Activated CD4-positive, CD25-positive, alpha-beta regulatory T cell treated with anti-CD3 and anti-CD28 coated beads, Interleukin-2, amount 50 U/mL, for 72 hours (primary cell): ENCODE measurements at places on chromosomes 16 and 17.

DNA sequence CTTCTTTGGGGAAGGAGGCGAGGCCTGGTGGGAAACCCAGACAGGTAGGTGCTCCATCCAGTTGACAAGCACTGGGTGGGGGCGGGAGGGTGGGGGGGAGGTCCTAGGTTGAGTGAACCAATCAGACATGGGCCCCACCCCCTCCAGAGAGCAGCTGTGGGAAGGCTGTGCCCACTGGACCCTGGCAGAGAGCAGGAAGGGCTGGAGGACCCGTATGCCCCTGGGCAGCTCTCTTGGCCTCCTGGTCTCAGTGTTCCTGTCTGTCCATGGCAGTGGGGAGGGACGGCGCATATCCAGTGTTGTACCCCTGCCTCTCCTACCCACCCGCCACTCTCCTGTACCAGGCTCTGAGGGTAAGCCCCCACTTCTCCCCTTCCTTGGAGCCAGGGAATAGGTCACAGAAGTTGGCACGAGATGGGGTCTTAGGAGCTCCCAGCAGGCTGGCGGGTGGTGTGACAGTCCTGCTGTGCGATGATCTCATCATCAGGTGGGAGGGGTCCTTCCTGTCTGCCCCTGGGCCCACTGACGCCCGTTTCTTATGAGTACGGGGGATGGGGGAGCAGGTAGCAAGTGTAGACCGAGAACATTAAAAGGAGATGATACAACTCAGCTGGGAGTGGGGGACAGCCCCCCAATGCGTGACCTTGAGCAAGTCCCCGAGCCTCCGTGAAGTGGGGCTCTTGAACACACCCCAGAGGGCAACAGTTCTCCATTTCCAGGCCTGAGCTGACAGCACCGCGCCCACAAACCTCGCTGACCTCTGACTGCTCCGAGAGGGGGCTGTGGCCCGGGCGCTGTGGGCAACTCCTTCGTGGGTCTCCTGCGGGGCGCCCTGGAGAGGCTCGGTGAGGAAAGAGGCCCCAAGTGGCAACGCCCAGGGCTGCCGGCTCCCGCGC, 1.2 kb upstream of the ZFPM1 start:
- DNase-seq, result no peak

DNA sequence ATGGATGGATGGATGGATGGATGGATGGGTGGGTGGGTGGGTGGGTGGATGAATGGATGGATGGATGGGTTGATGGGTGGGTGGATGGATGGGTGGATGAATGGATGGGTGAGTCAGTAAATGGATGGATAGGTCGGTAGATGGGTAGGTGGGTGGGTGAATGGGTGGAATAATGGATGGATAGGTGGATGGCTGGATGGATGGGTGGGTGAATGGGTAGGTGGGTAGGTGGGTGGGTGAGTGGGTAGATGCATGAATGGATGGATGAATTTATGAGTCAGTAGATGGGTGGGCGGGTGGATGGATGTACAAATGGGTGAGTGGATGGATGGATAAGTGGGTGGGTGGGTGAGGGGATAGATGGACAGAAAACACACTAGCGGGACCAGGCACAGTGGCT, 4.9 kb downstream of the ZG16B start:
- no peak for DNase-seq

DNA sequence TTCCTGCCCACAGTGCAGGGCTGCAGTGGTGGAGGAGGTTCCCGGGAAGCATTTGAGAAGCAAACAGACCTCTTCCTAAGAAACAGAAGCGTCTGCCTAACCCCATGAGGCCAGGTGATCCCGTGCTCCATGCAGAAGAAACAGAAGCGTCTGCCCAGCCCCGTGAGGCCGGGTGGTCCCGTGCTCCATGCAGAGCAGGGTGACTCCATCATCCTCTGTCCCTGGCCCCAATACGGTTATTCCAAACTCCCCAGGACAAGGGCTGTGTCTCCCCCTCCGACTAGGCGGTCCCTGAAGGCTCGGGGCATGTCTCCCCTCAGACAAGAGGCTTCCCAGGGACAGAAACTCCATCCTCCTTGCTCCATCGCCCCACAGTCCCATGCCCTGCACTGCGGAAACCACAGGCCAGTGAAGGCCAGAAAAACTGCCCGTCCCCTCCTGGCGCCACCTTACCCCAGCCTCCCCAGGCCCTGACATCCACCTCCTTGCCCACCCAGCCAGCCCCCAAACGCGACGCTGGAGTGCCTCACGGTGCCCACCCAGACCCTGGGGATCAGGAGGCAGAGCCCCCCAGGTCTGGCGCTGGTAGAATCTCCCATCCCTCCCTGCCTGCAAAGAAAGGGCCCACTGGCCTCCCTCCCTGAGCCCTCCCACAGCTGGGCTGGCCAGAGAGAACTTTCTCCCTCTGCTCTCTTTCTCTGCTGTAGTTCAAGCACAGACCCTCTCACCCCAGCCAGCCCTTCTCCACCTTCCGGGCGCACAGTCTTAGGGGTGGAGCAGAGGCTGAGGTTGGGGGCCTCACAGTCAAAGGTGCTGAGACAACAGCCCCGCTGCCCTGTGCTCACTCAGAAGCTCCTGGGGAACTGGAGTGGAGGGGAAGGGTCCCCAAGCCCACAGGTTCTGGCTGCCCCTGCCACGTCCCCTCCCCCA, 30.6 kb upstream of the KRT17 start:
- no peak for DNase-seq

- no peak for DNase-seq
Measured at GRCh38 chr16:90037276-90037675, 18.0 kb upstream of the DBNDD1 start.

GRCh38 chr17:78128551-78129350, at the start of gene TMC6:
Gene TMC6 (minus strand): TSS chr17:78128755. CDS start chr17:78126832, 1,923 bp downstream.
- peak; percentile 69 for DNase-seq

- peak; percentile 77 for DNase-seq
Measured at GRCh38 chr16:85393674-85394451, 219.3 kb upstream of the GSE1 start.

- DNase-seq, result no peak
Measured at GRCh38 chr16:72409423-72409822, 237.5 kb upstream of the PMFBP1 start.

GRCh38 chr17:19876529-19877161, 8.9 kb upstream of the ULK2 start:
- DNase-seq, result no peak

DNA sequence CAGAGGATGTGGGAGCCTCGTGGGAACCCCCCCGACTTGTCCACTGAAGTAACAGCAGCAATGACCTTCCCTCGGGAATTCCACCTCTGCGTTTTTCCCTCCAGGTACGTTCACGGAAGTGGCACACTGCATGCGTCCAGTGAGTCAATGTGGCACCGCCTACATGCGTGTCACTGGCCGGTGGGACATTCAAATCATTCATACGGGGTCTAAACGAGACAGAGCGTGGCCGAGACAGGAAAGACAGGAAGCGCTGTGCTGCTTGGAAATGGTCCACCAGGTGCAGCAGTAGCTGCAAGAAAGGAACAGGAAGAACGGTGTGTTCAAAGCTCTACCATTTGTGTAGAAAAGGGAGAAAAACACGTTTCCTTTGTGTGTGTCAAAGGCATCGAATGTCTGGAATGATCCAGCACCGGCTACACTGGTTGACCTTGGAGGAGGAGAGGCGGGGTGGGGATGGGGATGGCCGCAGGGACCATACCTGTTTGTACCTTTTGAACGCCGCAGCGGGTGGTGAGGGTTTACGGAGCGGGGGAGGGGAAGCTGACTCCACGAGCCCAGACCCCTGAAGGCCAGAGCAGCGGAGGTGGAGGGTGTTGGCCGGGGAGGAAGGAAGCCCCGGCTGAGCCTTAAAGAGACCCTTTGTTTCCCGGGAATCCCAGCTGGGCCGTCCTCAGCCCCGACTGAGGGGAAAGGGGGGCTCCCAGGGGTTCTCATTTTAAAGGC, 1.7 kb upstream of the PGAP6 start:
- peak; percentile 52 for DNase-seq

DNA sequence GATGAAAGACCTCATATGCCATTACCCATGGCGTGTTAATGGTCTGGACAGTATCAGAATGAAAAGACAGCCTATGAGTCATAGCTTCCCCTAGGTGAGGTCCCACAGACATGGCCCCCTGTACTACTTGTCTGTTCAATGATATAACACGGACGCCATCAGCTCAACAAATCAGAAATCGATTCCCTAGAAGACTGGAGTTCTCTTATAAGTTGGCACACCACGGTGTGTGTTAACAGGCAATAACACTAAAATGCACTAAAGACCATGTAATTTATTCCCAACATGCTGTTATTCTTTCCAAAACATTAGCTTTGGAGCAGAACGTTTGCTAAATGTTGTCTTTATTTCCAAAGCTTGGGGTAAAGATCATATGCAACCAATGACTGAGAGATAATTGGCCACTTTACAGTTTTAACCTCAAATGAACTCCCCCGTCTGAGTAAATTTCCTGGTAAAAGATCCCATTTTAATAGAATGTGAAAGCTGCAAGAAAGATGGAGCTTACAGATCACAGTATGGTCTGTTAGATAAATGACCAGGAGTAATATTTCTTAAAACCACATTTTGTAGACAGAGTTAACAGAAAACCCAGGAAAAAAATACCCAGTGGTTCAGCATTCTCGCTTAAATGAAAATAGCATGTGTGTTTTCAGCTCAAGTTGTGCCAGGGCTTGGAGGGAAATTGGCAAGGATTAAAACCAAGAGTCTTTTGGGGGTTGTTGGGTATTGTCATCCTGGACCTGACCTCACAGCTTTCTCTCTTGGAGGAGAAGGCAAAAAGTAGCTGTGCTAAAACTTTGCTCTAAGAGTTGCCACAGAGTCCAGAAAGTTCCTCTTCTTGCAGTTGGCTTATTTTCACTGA, 65.9 kb downstream of the PCTP start:
- no peak for DNase-seq

GRCh38 chr16:8961811-8962390, 1.8 kb downstream of the USP7 start:
- no peak for DNase-seq

GRCh38 chr16:84413244-84414004, 45.1 kb downstream of the ATP2C2 start:
- DNase-seq, result no peak

- no peak for DNase-seq
Measured at GRCh38 chr17:76252040-76252954, 12.0 kb upstream of the RNF157 start.

- peak; percentile 35 for DNase-seq
Measured at GRCh38 chr16:56424791-56425438, 430 bp downstream of the AMFR start.

DNA sequence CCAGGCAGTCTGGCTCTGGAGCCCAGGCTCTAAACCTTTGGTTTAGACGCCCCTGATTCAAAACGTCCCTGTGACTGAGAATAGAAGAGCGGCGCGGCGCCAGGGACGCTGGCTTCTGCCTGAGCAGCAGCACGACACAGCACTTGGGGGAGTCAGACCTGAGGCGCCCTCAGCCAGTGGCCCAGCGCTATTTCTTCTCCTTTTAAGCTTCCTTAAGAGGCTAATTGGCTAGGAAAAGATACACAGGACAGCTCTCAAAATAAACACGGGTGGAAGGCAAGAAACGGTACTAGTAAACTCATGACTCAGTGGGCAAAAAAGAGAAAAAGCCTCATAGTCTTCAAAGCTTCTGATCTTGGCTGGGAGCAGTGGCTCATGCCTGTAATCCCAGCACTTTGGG, 34.9 kb downstream of the GTF3C1 start:
- DNase-seq, result no peak

DNA sequence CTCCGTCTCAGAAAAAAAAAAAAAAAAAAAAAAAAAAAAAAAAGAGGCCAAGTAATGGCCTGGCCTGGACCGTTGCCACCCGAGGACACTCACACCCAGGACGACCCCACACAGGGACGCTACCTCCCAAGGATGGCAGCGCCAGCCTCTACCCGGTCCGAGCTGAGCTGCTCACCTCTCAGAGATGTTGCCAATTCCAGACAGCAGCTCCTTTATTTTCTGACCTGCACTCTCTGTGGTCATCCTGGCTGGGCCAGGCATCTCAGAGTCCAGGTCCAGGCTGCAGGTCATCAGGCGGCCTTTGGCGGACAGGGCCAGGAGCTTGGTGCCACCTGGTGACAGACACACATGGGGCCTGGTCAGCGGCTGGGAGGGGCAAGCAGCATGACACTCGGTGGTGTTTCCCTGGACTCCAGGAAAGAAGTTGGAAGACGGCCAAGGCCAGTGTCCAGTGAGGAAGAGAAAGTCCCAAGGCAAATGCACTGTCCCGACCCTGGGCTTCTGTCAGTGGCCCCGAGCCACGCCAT, 3.1 kb downstream of the FAAP100 start:
- DNase-seq, result no peak

DNA sequence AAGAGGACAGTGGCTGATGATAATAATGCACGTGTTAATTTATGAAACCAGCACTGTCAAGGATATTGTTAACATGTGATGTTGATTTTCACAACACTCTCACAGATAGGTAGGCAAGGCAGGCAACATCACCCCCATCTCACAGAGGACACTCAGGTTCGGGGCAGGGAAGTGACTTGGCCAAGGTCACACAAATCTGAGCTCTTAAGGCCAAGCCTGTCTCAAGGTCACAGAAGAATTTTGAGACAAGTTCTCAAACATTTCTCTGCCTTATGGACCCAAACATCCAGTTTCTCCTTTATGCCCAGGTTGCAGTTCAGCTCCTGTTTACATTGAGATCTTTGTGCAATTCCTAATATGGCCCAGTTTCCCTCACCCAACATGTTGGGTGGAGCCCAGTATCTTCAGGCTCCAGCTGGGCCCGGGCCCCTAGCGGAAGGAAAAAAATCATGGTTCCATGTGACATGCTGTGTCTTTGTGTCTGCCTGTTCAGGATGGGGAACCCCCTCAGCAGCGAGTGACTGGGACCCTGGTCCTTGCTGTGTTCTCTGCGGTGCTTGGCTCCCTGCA, 1.3 kb downstream of the SLC2A4 start:
- DNase-seq, result no peak

- no peak for DNase-seq
Measured at GRCh38 chr17:49854126-49854525, 6.3 kb upstream of the TAC4 start.

GRCh38 chr16:58498341-58499091, 1.4 kb upstream of the NDRG4 start:
- DNase-seq, result no peak

DNA sequence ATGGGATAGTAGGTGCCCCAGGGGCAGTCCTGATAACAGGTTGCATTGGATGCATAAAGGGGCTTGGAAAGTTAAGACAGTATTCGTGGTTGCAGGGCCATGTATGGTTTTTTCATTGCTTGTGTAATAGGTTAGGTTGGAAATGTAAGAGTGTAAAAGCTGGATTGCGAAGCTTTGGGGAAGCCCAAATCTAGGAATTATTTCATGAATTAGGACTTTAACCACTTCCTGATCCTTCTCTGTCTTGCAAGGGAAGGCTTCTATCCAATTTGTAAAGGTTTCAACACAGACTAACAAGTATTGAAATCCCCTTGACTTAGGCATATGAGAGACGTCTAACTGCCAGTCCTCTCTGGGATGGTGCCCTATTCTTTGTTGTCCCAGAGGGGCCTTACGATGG, 7.8 kb upstream of the CCL17 start:
- DNase-seq, result no peak

DNA sequence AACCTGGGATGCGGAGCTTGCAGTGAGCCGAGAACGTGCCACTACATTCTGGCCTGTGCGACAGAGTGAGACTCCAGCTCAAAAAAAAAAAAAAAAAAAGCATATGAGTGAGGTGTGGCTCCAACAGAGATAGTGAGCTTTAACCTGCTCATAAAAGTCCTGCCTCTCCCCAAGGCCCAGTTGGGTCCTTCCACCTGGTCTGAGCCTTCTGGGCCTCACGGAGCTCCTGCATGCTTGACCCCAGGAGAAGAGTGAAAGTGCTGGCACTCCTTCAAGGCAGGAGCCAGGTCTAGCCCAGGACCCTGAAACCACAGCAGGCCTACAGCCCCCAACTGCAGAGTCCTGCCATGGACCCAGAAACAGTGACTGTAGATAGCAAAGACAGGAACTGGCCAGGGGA, 17.7 kb downstream of the HSD11B2 start:
- DNase-seq, result no peak
